ENCODE measurements at places on chromosomes 2 and 18.

- DNase-seq: no peak
These were observed 33.6 kb upstream of the ROCK2 start for GRCh38 chr2:11377928-11378545.

DNA sequence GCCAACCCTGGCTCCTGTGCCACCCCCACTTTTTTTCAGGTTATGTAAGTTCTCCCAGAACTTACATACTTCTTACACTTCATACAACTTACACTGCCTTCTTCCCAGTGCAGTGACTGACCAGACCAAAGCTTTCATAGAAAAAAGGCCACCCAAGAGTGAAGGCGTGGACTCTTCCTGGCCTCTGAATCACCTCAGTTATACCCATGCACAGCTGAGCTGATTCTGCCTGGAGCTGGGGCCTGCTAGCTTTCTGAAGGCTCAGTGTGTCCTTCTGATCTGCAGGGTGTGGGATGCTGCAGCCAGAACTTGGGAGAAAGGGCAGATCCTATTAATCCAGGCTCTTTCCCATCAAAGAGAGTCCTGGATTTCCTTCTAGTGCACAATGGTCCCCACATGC, 216.1 kb downstream of the TTC32 start:
- no peak for DNase-seq

- no peak for DNase-seq
These were observed 418.2 kb upstream of the HS6ST1 start for GRCh38 chr2:128736689-128737545.

DNA sequence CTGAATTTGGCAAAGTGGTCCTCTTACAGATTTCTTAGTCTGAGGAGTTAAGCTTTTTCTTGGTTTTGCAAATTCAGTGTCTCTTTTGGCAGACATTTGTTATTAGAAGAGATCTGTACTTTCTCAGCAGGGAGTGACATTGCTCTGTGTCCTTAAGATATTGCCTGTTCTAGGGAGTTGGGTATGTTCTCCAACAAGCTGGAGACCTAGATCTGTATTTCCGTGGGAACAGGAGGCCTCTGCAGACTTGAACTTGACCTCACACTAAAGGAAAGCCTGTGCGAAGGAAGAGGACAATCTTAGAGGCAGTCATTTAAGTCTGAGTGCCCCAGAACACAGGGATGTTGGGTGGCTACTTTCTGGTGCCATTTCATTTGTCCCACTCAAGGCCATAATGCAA, 107.0 kb upstream of the ATP8B1 start:
- no peak for DNase-seq

GRCh38 chr18:37457341-37457740, 108.3 kb downstream of the CELF4 start:
- DNase-seq: no peak

- DNase-seq: no peak
These were observed 101.9 kb downstream of the USP40 start for GRCh38 chr2:233464531-233465240.

DNA sequence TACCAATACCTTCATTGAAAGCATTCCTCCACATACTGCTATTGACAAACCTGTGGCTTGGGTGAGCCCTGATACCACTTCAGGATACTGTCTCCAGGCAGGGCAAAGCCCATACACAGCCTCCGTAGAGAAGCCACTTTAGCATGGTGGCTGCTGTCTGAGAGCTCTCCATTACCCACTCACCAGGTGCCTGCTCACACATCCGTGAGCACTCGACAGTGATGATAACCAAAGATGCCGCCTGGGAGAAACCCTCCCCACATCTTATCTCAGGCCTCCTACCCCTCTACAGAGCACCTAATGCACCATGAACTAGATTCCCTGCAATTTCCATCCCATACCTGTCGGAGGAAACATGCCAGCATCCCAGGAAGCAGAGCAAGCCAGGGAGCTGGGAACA, 57.6 kb upstream of the KLHL29 start:
- no peak for DNase-seq

DNA sequence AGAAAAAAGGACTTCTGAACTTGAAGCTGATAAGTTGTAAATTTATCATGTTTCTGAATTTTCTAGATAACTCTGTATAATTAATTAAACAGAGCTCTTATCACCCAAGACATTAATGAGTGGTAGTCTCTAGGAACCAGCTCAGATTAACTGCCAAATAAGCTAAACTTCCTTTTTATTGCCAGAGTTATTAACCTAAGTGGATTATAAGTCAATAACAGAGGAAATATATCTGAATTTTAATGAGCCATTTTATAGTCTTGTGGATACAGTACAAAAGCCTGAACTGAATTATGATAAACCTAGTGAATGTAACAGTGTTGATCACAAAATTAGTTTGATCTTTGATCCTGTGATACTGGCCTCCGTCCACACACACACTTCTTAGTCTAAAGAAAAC, 111.5 kb downstream of the COMMD1 start:
- DNase-seq: no peak

DNA sequence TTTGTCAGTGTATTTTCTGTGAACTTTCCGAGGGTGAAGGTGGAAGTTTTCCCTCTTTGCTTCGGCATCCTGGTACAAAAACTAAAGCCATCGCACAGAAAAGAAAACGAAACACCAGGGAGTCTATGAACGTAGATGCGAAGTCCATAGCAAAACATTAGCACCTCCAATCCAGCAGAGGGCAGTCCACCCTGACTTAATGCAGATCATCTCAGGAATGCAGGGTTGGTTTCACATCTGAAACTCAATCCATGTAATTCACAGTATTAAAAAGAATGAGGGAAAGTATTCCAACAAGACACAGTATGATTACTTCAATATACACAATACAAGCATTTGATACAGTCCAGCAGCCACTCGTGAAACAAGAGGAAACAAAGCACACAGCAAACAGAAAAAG, 70.8 kb downstream of the RTP5 start:
- DNase-seq: no peak

GRCh38 chr2:32484937-32485336, 128.1 kb downstream of the BIRC6 start:
- DNase-seq: peak; percentile 88

DNA sequence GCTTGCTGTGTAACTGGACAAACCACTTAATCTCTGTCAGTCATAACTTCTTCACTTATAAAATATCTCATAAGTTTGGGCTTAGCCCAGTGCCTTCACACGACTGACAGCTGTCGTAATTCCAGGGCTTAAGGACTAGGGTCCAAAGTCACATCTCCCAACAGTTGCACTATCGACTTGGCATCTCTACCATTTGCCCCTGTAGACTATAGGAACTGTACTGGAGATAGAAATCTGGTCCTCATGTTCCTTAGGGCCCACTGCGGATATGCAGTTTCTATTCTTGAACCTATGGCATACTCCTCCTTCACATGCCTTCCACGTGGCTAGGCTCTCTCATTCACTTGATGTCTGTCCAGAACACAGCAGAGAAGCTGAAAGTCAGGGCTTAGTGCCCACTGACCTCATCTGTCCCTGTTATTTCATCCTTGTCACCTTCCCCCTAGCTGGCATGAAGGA, 2.7 kb downstream of the ABHD1 start:
- DNase-seq: no peak

DNA sequence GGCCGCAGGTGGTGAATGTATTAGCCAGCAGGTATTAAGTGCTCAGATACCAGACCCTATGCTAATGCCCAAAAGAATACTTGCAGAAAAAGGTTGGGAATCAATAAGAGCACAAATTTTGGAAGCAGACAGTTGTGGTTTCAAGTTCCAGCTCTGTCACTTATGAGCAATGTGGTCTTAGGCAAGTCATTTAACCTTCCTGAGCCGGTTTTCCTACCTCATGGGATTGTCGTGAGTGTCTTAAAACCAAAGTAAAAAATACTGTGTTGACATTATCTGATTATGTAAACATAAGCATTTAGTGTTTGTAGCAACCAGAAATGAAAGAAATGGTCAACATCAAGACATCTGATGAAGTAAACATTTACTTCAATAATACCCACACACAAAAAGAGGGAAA, 93.0 kb upstream of the CHST9 start:
- no peak for DNase-seq

GRCh38 chr2:238855299-238855698, 7.4 kb downstream of the TWIST2 start:
- no peak for DNase-seq

DNA sequence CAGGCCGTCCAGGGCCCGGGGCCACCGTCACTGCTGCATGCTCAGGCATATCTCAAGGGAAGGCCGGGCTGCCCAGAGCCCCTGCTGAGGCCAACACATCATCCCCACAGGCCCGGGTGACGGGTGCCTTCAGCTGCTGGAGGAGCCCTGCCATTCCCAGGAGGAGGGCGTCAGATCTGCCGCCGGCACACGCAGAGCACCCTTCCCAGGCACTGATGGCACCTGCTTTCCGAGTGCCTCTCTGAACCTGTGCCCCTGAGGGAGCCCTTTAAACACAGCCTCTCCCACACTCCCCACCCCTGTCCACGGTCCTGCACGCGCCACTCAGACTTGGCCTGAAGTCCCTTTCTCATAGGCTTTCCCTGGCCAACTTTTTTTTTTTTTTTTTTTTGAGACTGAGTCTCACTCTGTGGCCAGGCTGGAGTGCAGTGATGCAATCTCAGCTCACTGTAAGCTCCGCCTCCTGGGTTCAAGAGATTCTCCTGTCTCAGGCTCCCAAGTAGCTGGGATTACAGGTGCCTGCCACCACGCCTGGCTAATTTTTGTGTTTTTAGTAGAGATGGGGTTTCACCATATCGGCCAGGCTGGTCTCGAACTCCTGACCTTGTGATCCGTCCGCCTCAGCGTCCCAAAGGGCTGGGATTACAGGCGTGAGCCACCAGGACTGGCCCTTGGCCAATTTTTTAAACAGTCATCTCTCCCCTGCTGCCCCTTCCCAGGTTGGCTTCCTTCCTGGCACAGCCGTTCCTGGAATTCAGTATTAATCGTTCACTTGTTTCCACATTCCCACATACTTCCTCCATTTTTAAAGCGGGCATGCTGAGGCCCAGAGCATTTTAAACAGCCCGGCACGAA, 211.7 kb downstream of the NDUFA10 start:
- no peak for DNase-seq

DNA sequence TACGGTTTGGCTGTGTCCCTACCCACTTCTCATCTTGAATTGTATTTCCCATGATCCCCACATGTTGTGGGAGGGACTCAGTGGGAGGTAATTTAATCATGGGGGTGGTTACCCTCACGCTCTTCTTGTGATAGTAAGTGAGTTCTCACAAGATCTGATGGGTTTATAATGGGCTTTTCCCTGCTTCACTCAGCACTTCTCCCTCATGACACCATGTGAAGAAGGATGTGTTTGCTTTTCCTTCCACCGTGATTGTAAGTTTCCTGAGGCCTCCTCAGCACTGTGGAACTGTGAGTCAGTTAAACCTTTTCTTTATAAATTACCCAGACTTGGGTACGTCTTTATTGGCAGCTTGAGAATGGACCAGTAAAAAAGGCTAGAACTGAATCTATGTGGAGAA, 750.0 kb upstream of the ID2 start:
- DNase-seq: no peak

GRCh38 chr2:106362789-106363188, 105.4 kb downstream of the RGPD3 start:
- DNase-seq: no peak

GRCh38 chr18:45173327-45173726, 441.9 kb upstream of the SLC14A2 start:
- DNase-seq: no peak

- DNase-seq: no peak
These were observed 25.6 kb upstream of the DNMT3A start for GRCh38 chr2:25367296-25367695.

- no peak for DNase-seq
These were observed 266.4 kb downstream of the ANAPC1 start for GRCh38 chr2:111617299-111618225.

DNA sequence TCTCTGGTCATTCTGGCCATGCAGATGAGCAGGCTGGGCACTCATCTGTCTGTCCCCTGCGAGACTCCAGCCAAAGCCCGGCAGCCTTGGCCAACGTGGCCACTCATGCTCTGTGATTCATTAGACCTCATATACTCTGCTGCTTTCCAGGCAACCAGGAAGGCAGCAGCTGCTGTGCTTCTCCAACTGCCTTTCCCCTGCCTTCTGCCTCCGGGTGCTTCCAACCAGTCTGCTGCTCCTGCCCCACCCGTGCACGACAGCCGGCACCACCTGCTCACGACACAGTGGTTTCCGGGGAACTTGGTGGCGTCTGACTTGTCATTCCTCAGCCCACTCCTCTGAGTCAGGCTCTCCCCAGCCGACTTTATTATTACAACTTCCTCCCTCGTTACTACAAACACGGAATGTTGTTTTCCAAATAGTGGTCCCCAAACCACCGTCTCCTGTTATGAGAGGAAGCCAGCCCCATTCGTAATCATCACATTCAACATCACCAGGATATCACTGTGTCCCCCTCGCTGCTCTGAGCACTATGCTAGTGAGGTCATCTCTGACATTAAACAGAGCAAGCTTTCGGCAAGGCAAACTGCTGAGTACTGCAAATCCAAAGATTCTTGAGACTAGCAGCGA, 392.4 kb downstream of the ALK start:
- no peak for DNase-seq

GRCh38 chr18:23618862-23619387, 32.6 kb upstream of the NPC1 start:
- DNase-seq: no peak

- peak; percentile 73 for DNase-seq
These were observed 121.8 kb upstream of the EPAS1 start for GRCh38 chr2:46175419-46175818.

- no peak for DNase-seq
These were observed 31.9 kb downstream of the PSTPIP2 start for GRCh38 chr18:46040033-46040746.

GRCh38 chr2:109648041-109648527, 33.9 kb downstream of the SOWAHC start:
- DNase-seq: no peak

DNA sequence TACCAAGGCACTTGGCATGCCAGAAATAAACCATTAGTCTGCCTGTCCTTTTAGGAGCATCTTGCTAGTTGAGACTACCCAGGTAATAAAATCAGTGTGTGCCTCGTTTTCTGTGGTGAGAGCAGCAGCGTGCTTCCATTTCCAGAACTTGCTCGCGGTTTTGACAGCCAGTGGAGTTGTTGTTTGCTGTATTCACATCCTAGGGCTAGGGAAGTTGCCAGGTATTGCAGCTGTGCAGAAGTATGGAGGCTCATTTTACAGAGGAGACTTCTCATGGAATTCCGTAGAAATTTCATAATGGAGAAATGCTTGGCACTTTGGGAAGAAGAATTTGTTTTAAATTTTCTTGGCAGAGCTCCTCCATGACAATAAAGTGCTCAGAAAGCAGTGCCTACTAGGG, 1355.1 kb upstream of the ZEB2 start:
- DNase-seq: no peak

GRCh38 chr18:58977801-58978200, 113.1 kb downstream of the ZNF532 start:
- DNase-seq: no peak

DNA sequence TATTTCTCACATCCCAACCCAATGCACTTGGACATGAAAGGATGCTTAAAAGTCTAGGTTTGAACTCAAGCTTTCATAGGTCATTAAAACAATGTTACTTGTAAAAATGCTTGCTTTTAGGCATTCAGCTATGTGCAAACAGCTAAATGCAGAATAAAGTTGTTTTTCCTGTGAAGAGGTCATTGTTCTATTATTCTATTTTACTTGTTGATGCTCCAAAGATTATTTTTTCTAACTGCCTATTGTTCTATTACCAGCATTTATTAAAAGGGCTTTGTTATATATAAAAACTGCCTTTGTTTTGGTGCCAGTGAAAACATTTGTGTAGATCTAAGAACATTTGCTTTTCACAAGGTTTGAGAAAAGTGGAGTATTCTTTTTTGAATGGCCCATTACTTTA, 49.4 kb downstream of the TMEM178A start:
- no peak for DNase-seq

- DNase-seq: peak; percentile 59
These were observed at the start of gene RAD51AP2 for GRCh38 chr2:17518212-17519154. Gene RAD51AP2, minus strand, starts transcription at chr2:17518440. Its CDS starts 25 bp downstream, at chr2:17518415.
